ENCODE measurements at places on chromosomes 4 and X.

DNA sequence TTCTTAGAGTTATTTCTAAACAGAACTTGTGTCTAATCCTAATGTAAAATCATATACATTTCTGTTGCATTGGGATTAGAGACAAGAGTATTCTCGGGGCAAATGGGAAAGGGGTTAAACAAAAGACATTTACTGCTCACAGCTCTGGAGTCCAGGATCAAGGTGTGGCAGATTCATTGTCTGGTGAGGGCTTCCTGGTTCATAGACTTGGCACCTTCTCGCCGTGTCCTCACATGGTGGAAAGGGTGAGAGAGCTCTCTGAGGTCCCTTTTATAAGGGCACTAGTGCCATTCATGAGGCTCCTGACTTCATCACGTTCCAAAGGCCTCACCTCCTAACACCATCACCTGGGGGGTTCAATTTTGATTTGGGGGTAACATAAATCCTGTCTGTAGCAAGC is 90.3 kb upstream of the PRKX start:
- DNase-seq, result no peak

- no peak for DNase-seq
Observed at GRCh38 chr4:1839282-1839681, 16.7 kb downstream of the LETM1 start.

DNA sequence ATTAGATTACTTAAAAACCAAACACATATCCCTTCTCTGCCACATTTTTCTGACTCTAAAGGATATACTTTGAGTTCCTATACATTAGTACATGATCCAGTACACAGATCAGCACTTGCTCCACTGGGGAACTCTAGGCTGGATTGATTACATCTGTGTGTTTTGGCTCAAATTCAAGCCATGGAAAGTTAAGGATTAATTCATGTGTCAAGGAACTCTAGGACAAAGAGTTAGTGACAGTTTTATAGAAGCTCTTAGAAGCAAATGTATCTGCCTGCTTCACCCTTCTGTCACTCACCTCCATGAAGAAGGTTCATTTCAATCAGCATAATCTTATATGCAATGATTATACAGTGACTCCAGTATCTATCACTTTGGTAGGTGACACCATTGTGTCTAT is 43.2 kb downstream of the SCFD2 start:
- DNase-seq, result no peak

- no peak for DNase-seq
Observed at GRCh38 chr4:166153548-166153947, 280.5 kb downstream of the TLL1 start.

DNA sequence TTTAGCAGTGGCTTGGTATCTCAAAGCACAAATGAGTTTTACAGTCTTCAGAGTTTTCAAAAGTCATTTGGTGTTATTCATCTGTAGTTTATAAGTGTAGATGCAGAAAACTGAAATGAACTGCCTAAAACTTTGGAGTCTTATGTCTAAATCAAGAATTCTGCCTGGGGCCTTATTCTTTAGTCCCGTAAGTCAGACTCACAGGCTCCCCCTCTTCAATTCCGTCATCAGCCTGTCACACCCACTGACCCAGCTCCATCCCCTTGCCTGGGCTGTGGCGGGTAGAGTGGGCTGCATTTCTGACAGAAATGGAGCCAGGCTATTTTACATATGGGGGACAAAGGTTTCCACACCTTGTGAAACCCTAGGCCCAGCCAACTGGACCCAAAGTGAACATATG is 44.3 kb downstream of the TSPAN5 start:
- DNase-seq, result no peak

DNA sequence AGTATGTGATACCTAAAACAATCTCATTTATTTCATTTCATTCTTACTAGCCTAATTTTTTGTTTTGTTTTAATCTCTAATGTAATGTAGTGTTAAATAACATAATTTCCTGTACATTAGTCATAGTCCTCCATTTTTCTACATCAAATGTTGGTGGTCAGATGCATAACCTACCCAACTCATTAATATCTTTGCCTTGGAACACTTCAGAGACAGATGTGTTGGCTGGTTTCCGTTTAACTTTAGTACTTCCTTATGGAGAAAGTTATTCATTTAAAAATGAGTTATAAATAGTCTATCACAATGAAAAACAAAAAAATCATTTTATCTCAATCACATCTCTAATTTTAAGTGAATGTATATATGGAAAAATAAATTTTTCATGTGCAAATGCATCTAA is 190.2 kb downstream of the ANTXR2 start:
- DNase-seq, result no peak

DNA sequence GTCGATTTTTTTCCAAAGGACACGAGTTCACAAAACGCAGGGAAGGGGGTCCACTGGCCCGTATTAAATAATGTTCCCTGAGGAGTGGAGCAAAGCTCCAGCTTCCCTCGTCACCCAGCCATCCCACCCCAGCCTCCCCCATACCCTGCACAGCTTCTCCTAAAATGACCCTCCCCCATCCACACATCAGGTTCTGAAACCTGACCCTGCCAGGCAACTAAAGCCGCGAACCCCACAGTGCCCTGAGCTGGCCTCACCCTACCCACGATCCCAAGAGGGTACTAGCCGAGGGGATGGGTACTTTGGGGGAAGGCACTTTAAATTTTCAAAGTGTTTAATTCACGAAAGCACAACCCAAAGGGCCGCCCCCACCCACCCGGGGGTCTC is 634 bp downstream of the APOO start:
- no peak for DNase-seq

DNA sequence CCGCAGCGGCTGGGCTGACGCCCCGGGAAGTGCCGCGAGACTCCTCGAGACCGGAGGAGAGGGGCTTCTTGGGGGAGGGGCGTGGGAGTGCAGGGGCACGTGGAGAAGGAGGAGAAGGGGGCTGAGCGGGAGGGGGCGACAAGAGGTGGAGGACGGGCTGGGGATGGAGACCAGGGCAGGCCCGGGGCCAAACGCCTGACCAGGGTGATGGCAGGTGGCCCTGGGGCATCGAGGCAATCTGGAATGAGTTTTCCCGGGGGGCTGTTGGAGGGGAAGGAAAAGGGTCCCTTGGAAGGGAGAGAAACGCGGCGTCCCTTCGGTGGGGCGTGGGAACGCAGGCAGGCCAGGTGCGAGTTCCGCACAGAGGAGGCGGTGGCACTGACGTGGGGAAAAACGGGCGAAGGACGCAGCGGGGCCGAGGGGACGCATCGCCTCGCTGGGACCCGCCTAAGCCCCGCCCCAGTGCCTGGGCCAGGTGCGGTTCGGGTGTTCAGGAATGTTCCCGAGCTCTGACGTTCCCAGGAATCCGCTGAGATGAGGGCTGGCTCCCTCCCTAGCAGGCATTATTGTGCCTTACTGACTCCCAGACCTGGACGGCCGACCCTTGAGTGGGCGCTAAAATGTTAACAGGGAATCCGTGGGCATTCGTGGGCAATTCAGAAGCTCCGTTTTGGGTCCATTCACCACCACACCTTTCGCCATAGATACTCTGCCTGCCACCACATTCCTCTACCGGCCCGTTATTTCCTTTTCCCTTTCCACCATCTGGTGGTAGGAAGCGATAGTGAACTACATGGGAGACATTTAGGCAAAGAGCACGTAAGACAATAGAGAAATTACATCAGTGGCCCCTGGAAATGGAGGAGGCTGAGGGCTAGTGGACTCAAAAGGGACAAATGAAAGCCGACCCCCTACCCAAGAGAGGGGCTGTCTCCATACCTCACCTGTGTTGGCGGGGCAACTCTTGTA is 795 bp upstream of the SH3KBP1 start:
- DNase-seq, result peak; percentile 66

- no peak for DNase-seq
Observed at GRCh38 chrX:119132316-119132715, 4.7 kb upstream of the KIAA1210 start.

- no peak for DNase-seq
Observed at GRCh38 chr4:163462556-163462955, 11.0 kb downstream of the TKTL2 start.

DNA sequence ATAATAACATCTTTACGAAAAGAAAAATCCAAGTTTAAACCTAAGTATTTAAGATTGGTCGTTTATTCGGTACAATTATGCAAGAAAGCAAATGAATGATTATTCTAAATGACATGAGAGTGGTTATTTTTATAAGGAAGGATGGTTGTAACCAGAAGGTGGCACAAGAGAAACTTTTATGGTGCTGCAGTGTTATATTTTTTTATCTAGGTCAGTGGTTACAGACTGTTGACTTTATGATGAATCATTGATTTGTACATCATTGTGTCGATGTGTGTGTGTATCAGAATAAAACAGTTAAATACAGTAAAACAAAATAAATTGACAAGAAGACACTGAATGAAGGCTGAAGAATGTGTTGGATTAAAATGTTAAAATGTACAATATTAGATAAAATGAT is 9.8 kb downstream of the DCAF8L2 start:
- DNase-seq, result no peak

DNA sequence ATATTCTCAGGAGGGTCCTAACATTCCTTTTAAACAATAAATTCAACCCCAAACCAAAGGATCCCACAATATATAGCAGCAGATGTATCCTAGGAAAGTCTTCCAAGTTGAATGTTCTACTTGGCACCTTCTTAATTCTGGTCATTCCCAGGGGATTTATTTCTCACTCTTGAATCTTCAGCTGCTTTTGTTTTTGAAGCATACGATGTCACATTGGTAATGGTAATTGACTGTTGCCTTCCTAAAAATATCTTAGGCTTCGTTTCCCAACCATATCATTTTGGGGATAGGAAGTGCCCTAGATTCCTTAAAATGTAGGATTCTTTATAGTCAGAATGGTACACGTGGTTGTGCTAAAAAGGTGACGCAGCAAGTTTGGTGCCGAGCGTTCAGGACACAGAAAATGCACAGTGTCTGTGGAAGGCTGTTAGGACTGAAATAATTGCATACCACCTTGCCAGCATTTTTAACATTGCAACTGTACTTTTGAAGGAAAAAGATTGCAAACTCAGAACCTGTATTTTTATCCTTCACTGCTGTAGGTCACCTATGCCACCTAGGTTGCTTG is 8.1 kb downstream of the SNX25 start:
- DNase-seq, result no peak

GRCh38 chr4:94880956-94881355 is 123.2 kb downstream of the BMPR1B start:
- DNase-seq, result no peak

- no peak for DNase-seq
Observed at GRCh38 chrX:51893931-51894696, 691 bp downstream of the MAGED1 start.

DNA sequence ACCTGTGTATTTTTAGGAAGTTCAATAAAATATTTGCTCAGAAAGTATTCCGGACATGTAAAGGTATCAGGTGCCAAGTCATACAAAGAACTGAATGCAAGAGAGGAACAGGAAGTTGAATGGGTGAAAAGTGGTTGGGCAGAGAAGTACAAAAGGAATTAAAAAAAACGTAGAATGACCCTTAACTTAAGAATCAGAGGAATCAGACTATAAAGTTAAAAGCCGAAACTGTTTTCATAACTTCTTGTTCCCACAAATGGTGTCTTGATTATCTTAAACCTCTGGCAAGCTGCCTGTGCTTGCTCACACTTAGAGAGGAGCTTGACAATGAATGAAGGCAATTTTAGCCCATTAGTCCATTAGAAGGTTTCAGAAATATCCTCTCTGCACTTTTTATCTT is 81.6 kb upstream of the HHIP start:
- no peak for DNase-seq

DNA sequence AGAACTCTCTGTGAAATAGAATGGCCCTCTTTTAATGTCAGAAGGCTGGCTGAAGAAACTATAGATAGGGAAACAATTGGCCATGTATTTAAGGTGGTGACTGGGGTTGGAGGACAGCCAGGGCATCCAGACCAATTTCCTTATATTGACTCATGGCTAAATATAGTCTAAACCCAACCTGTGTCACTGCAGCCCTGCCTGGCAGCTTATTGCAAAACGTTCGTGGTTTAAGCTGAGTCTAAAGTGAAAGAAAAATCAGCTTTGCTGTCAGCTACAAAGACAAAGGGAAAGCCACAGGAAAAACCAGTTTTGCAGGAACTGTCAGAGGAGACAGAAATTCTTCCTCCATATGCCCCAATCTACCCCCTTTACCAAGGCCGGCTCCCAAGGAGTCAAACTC is 902.8 kb upstream of the NDST4 start:
- no peak for DNase-seq

GRCh38 chrX:132367984-132368383 is 120.9 kb downstream of the MBNL3 start:
- DNase-seq, result no peak

- DNase-seq, result no peak
Observed at GRCh38 chr4:98508829-98509598, 149.4 kb downstream of the TSPAN5 start.

DNA sequence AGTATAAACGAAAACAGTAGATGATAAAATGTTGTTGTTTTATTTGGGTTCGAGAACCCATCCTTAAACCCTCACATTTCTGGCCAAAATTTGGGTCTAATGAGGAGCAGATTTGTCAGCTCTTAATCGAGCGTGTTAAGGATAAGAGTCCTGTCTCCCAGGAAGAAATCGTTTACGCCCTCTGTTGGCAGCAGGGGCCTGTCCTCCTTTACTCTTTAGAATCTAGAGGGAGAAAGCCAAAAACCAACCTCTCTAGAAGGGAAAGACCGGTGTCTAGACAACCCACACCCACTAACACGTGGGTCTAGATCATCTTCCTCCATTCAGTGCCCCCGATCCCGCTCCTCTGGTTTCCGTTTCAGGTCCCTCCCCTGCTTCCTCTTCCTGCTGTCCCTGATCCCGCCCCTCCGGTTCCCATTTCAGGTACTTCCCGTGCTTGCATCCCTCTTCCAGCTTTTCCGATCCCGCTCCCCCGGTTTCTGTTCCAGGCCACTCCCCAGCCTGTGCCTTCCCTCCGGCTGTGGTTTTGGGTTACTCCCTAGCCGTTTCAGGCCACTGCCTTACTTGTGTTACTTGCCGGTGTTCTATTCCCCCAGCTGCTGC is 339.1 kb downstream of the PAPSS1 start:
- no peak for DNase-seq

GRCh38 chr4:27835851-27836250 is 975.2 kb downstream of the STIM2 start:
- DNase-seq, result no peak

GRCh38 chrX:3516051-3516541 is 169.6 kb upstream of the MXRA5 start:
- DNase-seq, result no peak

- DNase-seq, result peak; percentile 22
Observed at GRCh38 chrX:9566150-9566621, 101.3 kb downstream of the TBL1X start.

- DNase-seq, result no peak
Observed at GRCh38 chrX:120207009-120207605, 43.5 kb upstream of the ZBTB33 start.

DNA sequence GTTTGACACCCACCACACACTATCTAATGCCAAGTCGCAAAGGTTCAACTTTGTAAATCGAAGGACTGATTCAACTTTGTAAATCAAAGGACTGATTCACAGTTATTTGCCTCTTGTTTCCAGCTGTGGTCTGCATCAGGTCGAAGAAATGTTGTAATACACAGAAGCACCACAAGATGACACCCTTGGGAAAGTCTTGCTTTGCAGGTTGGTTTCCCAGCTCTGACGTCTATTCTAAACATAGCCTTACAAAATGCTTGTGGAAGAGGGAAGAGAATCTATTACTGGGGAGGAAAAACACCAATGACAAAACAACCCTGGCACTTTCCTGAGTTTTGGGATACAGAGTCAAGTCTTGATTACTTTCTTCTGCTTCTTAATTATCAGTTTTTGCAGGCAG is 35.3 kb downstream of the SUPT20HL1 start:
- DNase-seq, result peak; percentile 76

Data from suppressor macrophage treated with lipopolysaccharide for 1 hour (primary cell).